ENCODE measurements at places on chromosomes 3 and 15.

GRCh38 chr15:75232826-75233503 lies 25.2 kb upstream of the GOLGA6C start:
- no peak for DNase-seq

DNA sequence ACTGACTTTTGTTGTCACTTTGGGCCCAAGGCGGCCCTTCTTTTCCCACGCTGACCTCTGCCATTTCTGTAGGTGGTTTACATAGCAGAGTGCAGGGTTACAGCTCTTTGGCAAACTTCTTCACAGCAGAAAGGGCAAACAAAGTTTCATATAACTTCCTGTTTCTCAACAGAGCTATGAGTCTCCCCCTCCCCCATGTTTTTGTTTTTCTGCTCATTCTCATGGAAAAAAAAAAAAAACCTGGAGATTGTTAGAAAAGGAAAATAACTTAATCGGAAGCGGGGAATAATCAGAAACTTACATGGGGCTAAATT lies 342.0 kb upstream of the NR2F2 start:
- DNase-seq, result no peak

GRCh38 chr15:69119001-69119400 lies 41.4 kb upstream of the GLCE start:
- DNase-seq, result no peak

DNA sequence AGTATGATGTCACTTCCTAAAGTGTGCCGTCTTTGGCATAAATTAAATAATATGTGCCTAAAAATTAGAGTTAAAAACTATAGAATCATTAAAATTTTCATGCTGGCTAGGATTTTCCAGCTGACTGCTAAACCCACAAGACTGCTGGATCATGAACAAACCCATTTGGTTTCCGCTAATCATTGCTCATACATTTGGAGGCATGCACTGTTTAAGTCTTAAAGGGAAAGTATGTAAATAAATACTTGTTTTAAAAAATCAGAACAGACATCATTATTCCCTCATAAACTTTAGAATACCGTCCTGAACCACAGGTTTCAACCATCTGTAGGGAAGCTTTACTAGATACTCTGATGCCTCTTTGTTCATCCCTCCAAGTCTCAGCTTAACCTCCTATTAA lies 26.5 kb downstream of the ATP6V1A start:
- no peak for DNase-seq

DNA sequence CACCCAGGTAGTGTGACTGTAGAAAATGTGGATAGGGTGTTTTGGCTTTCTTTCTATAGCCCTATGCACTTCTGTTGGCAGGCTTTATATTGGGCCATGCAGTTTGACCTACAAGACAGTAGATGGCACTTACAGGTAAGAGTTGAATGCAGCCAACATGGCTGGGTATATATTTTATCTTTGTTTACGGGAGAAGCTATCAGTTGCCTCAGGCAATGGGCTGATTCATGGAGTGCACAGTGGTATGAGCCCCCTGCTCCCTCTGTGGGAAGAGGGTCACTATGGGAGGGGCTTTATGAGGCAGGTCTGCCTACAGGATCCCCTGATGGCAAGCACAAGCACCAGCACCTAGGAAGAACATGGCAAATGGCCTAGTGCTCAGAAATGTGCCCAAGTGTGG lies 301.2 kb upstream of the CDIN1 start:
- no peak for DNase-seq

GRCh38 chr15:100500226-100500990 lies 28.3 kb downstream of the CERS3 start:
- no peak for DNase-seq
